ENCODE measurements at places on chromosomes 7 and 10.

GRCh38 chr10:114703377-114704107 lies 45.5 kb upstream of the ABLIM1 start:
- no peak for DNase-seq

- no peak for DNase-seq
Measured at GRCh38 chr10:115936926-115937767, 335.9 kb downstream of the GFRA1 start.

- no peak for DNase-seq
Measured at GRCh38 chr7:127758105-127758504, 106.1 kb downstream of the SND1 start.

DNA sequence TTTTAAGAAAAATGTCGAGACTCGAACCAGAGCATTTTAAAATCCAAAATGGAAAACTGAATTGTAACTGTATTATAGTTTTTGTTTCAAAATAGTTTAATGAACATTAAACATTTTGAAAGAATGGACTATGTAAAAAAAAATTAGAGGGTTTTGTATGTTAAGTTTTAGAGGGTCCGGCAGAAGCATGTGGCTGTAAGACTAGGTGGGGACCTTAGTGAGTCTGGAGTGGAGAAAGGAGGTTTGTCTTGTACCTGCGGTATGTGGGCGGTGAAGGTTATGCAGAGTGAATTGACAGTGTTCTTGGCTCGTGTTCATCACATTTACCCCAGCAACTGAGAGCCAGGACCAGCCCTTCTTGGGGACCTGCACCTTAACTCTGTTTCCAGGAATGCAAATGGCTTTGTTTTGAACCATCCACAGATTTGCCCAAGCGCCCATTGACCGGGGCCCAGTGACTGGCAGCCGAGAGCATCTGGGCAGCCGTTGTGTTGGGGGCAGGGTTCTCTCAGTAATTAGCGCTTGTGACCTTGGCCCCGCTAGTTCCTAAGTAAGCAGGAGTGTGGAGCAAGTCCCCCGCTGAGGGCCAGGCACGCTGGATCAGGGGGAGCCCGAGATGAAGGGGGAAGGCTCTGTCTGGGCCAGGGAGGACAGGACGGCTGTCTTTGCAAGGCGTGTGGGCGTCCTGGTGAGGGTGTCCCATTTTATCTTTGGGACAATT lies 1.4 kb upstream of the KLF6 start:
- DNase-seq, result no peak

- no peak for DNase-seq
Measured at GRCh38 chr10:60803433-60803832, 25.2 kb downstream of the CDK1 start.

- DNase-seq, result no peak
Measured at GRCh38 chr10:67098461-67098860, 172.6 kb downstream of the LRRTM3 start.

DNA sequence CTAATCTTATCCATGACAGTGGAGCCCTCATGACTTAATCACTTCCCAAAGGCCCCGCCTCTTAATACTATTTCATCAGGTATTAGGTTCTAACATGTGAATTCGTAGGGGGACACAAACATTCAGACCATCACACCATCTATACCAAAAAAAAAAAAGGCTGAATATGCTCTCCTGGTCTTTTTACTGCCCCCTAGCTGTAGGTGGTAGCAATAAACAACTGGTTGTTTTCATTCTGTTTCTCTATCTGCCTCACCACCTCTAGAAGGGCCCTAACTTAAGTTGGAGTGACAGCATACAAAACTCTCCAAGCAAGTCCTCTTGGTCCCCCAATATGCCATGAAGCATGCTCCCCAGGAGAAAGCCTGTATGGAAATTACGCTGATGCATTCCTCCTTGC lies 94.1 kb downstream of the GRM8 start:
- DNase-seq, result no peak
